Neuronal stem cell (in vitro differentiated cells): ENCODE measurements at places on chromosomes 7 and 10.

DNA sequence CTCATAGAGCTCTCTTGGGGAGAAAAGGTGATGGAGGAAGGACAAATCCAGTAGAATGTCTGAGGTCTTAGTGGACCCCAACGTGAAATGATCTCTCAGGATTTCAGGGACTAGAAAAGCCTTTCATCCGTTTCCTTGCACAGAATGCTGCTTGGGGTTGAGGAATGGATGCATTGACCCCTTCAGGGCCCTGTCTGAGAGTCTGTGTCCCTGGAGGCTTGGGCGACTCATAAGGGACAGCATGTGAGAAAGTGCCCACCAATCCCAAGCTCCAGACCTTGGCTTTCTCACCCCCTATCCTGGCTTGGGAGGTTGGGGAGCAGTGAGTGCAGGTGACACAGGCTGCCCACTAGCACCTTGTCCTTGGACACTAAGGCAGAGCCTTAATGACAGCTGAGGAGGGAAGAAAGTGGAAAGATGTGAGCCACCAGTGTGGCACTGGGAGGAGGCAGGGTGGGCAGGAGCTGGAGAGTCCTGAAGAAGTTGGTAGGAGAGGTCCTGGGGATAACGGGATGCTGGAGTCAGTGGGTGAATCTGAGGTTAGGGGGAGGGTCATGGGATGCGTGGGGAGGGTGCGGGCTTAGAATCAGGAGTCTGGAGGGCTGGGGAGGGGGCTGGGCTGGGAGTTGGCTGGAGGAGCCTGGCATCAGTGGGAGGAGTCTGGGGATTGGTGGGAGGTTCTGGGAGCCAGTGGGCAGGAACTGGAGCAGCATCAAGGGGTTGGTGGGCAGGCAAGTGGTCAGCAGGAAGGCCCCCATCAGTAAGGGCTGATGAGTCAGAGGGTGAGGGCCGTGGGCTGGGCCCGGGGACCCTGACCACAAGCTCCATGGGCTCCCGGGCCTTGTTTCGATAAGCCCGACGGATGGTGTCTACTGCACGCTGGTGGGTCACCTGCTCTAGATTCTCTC, 8.6 kb downstream of the LZTS2 start:
- DNase-seq: no peak

DNA sequence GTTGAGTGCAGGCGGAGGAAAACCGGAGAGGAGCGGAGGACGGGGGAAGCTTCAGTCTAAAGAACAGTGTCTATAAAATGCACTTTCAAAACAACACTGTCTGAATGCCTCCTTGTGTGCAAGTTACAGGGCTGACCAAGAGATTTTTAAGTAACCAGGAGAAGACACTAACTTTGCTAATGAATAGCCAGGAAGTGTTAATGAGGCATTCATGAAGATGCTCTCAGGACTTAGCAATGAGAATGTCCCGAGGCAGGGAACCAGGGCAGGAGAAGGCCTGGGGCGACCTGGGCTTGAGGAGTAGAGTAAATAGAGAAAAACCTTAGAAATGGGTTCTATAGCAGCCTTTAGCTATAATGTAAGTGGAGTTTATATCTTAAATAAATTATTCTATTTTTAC, 312.1 kb downstream of the SKIDA1 start:
- no peak for DNase-seq

- DNase-seq: no peak
These were observed 284.6 kb downstream of the RPS24 start for GRCh38 chr10:78318305-78318704.

DNA sequence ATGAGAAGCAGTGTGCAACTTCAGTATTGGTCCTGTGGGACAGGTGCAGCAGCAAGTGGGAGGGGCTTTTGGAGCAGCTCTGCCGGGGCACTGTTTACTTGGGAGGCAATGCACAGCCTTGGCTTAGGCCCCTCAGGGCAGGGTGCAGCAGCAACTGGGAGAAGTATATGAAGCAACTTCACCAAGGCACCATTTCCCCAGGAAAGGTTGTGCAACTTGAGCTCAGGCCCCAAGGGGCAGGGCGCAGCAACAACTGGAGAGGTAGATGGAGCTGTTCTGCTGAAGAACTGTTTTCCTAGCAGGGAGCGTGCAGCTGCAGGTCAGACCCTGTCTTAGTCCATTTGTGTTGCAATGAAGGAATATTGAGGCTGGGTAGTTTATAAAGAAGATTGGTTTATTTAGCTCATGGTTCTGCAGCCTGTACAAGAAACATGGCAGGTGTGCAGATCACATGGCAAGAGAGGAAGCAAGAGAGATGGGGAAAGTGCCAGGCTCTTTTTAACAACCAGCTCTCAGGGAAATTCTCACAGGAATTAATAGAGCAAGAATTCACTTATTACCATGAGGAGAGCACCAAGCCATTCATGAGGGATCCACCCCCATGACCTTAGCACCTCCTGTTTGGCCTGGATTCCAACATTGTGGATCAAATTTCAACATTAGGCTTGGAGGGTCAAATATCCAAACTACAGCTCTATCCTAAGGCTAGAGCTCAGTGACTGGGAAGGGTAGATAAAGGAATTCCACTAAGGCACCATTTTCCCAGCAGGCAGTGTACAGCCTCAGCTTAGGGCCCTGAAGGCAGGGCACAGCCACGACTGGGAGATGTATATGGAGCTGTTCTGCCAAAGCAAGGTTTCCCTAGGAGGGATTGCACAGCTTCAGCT, 10.9 kb downstream of the GPR141 start:
- peak; percentile 15 for DNase-seq

DNA sequence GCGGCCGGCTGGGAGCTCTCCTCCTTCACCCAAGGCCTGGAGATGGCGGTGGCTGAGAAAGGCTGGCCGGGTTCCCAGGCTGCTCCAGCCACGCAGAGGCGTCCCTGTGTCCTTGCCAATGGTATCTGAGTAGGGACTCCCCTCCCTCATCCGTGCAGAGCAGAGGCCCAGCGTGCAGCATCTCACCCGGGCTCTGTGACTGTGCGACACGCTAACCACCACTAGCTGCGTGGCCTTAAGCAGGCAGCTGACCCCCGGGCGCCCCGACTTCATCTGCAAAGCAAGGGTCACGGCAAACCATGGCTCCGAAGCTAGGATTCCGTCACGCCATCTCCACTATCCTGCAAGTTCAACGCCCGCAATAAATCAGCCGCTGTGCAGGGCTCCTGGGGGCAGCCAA, 47.2 kb upstream of the TNRC18 start:
- DNase-seq: no peak

DNA sequence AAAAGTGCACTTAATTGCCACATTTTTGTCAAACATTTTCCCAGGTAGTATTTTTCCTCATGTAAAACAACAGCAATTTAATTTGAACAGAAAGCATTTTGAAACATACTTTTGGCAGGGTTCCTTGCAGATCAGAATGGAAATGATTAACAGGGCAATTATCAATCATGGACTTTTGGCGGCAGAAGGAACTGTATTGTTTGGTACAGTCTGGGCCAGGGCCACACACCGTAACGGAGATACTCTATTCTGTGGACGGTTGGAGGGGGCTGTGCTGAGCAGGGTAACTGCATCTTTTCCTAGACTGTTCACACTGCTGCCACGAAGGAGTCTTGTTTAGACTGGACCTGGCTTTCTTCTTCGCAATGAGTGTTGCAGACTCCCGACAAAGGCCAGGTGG, 62.3 kb downstream of the EGFR start:
- DNase-seq: no peak

DNA sequence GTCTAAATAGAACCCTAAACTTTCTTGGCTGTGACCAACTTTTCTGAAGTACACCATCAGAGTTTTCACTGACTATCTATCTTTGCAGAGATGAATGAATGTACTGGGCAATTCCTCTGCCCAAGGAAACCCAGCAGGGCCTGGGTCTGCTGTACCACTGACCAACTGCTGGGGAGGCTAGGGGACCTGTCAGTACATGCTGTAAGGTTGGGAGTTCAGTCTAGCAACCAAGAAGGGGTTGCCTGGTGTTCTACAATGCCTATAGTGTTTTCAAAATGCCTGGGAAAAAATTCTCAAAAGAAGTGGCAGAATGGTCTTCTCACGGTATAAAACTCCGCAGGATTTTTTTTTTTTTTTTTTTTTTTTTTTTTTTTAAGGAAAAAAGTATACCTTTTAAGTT, 106.3 kb downstream of the NT5C2 start:
- DNase-seq: no peak

DNA sequence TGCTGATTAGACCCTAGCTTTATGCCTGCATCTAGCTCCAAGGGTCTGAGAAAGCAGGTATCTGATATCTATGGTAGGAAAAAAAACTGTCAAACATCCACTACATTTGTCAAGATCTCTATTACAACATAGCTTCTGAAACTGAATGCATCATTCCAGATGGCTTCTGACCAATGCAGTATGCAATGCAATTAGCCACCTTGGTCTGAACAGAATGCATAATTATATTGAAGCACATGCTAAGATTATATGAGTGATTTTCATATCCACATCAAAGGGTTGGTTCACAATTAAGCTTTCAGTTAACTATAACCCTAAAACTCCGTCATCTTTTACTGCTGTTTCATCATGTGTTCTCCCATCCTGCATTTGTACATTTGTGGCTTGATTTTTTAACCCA, 271.4 kb downstream of the POLR1F start:
- no peak for DNase-seq

DNA sequence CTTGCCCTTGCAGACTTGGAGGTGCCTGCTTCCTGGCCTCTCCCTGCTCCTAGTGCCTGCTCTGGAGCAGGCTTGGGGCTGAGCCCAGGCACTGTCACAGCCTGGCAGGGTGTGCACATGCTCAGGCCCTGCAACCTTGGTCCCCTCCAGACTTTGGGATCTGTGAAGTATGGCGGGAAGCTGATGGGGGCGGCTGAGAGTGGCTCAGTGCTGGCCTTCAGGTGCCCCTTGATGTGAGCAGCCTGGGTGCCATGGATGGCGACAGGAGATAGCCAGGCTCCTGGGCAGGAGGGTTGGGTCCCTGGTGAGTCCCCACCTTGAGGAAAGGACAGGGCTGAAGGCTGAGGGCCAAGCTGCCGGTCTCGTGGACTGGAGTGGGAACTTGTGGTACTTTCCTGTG, 700.4 kb upstream of the KCND2 start:
- no peak for DNase-seq

DNA sequence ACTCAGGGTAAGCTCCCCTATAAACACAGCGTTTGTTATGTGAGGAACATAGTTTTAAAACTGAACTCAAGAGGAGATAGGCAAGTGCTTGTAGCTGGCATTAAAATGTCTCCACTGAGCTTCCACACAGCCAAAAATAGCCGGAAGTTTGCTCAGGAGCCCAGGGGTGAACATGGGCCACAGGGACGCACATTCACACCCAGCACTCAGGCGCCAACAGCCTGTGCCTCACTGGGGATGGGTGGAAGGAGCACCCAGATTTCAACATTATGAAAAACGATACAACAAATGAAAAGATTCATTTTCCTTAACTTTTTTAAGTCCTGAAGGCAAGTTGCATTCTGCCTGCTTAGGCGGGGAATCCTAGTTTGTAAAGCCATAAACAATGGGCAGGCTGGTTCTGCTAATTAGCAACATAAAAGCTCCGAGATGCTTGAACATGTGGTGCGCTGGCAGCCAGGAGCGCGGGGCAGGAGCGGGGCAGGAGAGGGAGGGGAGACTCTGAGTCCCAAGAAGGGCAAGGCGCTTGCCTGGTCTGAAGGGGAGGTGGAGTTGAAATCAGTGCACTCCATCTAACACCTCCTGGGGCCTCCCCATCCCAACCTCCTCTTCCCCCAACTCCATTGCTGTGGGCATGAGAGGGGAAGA, 235.9 kb downstream of the COBL start:
- DNase-seq: peak; percentile 26

DNA sequence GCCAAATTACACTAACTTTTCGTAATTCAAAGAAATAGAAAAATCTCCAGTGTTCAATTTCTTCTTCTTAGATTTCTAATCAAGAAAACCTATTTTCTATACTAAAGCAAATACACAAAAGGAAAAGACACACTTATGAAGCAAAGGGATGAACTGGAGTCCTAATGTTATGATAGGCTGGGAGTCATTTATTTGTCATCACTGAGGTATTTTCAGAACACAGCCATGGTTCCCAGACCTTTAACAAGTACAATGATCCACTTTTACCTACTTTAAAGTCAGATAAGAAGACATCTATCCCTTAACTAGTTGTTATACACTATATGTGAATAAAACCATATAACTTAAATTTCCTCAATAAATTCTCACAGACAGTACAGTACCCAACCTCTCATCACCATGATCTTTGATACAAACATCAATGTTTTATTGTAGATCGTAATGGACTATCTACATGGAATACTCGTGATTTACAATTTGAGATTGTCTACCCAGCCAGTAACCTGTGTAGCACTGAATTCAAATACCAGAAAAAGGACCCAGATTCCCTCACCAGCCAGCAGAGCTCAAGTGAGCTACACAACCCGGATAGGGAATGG, 12.5 kb downstream of the ASNS start:
- DNase-seq: no peak

GRCh38 chr10:3693022-3693697, 91.8 kb downstream of the KLF6 start:
- DNase-seq: no peak

- no peak for DNase-seq
These were observed 920.2 kb downstream of the TYW1 start for GRCh38 chr7:67916571-67917436.

DNA sequence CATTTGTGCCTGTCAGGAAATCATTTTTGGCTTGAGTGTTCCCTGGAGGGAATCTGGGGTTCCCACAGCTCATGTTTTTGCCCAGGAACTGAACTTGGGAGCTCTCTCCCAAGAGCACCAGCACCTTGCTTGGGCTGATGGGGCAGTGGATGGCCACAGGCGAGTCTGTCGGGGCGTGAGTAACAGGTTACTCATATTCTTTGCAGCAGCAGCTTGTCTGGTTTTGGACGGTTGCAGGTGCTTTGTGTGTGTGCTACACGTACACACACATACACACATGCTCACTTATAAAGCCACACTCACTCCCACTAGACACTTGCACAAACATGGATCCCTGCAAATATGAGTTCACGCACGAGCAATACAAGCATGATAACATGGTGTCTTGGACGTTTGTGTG, 2.9 kb upstream of the PALD1 start:
- DNase-seq: no peak

DNA sequence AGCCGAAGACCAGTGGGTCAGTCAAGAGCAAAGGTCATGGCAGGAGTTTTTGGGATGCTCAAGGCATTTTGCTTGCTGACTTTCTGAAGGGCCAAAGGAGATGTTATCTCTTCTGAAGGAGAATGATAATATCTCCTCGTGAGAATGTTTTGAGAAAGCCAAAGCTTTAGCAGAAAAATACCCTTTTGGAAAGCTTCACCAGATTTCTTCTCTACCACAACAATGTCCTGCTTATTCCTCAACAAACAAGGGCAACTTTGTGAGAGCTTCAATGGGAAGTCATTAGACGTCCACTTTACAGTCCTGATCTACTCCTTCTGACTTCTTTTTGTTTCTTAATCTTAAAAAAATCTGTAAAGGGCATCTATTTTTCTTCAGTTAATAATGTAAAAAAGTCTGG, 132.8 kb upstream of the DNAJB12 start:
- DNase-seq: no peak

- DNase-seq: peak; percentile 77
These were observed 657 bp upstream of the TMEM178B start for GRCh38 chr7:141073173-141073640.
